ENCODE measurements at places on chromosomes 16 and 17. TPM values are rescaled to one million over a fixed set of nuclear protein-coding genes. Genes with fewer than 3 reads are reported as not detected.

DNA sequence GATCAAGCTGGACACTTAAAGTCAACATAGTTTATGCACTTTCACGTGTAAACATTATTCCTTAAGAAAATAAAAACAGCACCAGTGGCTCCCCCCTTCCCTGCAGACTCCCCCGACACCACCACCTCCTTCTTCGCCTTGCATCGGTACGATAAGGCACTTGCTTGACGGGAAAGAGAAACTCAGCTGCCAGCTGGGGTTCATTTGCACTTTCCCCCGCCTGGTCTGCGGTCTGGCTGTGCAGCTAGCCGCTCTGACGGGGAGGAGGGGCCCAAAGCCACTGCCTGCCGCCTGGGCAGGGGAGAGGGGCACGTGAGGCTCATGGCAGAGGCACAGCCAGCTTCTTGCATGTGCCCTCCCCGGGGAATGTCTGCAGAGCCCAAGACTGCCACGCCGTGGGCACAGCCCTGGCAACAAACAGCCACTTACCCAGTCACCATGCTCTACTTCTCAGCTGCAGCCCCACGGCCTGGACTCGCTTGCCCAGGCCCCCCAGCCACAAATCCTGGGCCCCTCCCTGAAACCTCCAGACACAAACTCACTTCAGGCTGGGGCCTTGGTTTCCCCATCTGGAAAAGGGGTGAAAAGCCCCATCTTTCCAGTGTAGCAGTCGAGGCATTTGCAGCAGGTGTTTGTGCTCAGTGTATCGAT is 16.5 kb upstream of the PRM1 start:
- DNase-seq = no peak

GRCh38 chr17:83145831-83146230 is 66.4 kb downstream of the METRNL start:
- no peak for DNase-seq

DNA sequence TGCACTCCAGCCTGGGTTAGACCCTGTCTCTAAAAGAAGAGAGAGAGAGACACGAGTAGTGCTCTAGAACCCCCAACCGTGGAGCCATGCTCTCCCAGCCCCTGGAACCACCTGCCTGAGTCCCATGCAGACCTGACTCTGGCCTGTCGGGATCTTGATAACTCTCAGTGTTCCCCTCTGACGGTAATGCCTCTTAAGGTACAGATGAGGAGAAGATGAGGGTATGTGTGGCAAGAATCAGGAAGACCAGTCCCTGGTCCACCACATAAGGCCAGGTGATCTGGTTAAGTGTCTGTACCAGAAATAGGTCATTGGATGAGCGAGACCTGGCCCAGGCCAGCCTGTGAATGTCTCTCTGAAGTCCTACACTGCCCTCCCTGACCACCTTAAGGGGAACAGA is 18.4 kb downstream of the OSBPL7 start:
- no peak for DNase-seq

Gene HOXB13
- not detected for total RNA-seq

Gene MMP25
- 0.13 TPM for total RNA-seq

Gene NPIPA2
- 0.60 TPM for total RNA-seq

GRCh38 chr17:72615627-72615991 is 476.9 kb downstream of the SLC39A11 start:
- no peak for DNase-seq

- no peak for DNase-seq
Observed at GRCh38 chr16:79170555-79171246, 429.8 kb downstream of the MAF start.

DNA sequence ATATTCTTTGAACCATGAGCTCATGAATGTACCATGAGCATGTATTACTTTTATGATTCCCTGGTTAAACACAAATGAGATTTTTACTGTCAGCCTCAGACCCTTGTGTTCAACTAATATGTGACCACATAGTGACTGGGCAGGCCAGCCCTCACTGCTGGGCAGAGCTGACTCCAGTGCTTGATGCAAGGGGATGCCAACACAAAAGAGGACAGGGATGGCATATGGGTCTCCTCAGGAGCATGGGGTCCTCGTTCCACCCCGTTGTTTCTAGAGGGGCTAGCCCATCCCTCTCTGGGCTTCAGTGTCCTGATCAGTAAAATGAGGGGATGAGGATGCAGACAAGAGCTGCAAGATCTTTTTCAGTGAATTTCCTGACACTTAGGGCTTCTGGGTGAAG is 19.3 kb downstream of the CFAP20 start:
- no peak for DNase-seq

Gene SMARCD2
- 71.5 TPM for total RNA-seq

DNA sequence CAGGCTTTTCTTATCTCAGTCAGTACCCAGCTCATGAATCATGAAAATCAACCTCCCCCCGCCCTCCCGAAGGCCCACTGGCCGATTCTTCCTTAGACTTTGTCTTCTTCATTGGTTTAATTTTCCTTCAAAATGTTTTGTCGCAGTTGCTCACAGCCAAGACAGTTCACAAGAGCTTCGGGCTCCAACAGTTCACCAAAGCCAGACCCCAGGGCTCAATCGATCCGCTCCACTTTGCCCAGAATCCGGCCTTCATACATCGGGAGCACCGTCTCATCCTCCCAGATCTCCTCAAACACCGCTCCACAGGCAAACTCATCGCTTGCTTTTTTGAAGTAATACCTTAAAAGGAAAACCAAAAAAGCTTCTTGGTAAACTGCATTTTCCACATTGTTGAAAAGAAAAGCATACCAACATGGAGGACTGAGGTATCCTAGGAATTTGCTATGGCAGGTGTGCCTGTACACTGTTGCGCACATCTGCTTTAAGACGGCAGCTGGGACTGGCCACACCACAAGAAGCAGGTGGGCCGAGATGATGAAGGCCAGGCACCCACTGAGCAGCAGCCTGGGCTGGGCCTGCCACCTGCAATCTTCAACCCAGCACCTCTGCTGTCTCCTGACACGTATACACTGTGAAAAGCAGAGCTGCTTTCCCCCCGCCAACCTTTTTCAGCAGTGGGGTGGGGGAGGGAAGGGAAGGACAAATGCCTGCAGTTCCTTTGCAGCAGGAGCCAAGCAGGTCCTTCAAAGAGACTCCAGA is 31.5 kb downstream of the AXIN2 start:
- no peak for DNase-seq

DNA sequence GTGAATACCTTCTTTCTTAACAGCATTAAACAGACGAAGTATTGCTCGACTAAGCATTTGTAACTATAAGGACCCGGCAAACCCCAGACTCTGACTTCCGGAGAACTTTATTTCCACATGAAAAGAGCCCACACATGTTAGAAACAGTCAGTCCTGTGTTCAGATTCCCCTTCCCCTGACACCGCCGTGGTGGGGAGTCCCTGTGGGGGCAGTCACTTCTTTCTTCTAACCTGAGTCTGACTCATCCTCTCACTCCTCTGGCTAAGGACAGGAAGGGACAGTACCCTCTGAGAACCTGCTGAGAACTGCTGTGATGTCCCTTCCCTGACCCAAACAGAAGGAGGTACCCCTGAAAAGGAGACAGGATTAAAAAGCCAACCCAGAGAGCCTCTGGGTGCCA is 165.1 kb downstream of the XYLT1 start:
- DNase-seq = no peak

- DNase-seq = peak; percentile 22
Observed at GRCh38 chr17:57671667-57672632, 73.1 kb downstream of the CCDC182 start.

GRCh38 chr17:43360739-43361505 is 37.9 kb upstream of the ARL4D start:
- DNase-seq = peak; percentile 90

DNA sequence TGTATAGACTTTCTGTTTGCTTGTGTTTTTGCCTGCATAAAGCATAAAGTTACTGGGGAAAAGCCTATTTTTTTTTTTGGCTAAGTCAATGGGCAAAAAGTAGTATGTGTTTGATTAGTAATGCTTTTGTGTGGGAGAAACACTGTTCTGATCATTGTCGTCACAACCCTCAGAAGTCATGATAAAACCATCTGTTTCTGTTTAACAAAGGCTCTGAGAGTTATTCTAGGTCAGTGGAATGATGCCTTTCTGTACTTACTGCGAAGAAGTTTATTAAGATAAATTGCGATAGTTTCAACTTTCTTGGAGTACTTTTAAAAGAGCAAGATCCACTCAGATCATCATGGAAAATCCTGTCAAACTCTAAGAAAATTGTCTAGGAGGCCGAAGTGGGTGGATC is 80.9 kb downstream of the PRKCA start:
- no peak for DNase-seq

Gene SOX9
- total RNA-seq = not detected

DNA sequence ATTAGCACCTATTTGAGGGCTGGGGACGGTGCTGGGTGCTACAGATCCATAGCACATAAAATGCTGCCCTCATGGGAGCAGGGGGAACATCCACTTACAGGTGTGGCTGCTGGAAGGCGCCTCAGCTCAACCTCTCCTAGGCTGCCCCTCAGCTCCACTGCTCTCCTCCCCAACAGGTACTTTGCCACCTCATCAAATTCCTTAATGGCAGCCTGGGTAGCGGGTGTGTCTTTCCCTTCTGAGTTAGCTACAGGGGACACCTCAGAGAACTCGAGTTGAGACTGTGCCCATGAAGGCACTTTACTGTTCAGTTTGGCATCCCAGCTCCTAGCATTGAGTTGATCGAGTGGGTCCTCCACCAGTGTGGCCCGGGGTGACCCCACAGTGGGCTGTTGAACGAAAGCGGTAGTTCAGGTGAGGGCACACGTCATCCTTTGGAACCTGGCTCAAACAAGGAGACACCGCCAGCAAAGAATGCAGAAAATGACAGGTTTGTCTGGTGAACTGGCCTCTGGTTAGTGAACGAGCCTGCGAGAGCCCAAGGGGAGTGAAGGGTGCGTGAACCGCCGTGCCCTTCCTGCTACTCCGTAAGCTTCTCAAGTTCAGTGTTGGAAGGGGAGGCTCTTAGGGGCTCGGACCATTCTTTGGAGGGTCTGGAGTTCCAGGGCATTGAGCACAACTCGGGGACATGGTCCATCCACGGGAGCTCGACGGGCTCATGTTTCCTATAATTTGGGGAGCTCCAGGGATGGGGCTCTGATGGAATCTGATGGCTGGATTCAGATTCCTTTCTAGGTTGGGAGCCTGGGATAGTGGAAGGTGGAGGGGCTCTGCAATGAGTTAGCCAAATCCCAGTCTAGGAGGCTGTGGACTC is 3.5 kb upstream of the CMIP start:
- DNase-seq = no peak

DNA sequence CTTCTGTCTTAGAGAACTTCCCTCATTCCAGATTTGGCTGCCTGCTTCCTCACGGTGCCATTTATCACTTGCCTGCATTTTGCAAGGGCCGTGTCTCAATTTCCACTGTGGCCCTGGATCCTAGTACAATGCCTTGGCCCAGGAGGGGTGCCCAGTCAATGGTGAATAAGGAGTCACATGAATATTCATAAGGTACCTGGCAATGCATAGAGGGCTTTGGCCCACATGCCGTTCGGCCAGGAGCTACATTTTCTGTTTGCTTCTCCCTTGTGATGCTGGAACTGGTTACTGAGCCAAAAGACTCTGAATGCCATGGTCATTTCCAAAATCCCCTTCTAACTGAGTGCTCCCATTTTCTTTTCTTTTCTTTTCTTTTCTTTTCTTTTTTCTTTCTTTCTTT is 4.8 kb upstream of the PIRT start:
- DNase-seq = no peak

DNA sequence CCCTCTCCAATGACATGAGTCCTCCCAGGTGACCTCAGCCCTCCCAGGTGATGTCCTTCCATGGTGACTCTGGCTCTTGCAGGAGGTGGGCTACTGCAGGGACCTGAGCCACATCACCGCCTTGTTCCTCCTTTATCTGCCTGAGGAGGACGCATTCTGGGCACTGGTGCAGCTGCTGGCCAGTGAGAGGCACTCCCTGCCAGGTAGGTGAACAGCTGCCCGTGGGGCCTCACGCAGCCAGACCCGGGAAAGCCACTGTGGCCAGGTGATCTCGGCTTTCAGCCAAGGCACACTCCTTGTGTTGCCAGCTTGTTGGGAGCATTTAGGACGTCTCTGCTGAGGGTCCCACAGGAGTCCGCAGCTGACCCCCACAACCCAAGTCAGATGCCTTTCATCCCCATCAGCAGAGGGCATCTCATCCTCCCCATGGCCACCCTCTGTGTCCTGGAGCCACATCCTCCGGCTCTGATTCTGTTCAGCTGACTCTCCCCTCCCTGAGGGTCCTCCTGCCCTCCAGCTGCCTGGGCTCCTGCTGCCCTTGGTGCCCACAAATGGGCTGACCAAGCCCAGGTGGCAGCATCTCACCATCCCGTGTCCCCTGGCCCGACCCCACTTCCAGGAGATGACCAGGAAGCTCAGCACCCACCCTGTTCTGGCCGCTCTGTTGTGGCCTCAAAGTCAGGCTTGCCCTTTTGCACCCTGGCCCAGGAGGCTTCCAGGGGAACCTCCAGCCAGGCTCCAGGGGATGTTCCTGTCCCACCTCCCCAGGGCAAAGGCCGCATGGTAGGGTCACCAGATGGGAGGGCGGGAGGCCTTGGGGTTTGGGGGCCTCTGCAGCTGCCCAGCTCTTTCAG is 20.1 kb downstream of the USP6 start:
- DNase-seq = no peak

DNA sequence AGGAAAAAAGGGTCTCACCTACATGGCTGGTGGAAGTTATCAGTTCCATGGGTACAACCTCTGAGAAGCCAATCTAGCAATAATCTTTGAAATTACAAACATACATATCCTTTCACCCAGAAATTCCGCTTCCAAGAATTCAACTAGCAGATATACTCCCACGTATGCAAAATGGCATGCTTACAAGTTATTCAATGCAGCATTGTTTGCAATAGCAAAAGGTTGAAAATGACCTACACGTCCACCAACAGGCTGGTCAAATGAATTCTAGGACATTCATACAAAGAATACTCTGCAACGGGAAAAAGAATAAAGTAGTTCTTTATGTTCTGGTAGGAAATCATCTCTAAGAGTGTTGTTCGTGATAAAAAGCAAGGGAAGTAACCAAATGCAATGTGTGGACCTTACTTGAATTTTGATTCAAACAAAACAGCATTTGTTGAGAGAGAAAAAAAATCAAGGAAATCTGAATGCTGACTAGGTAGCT is 63.7 kb upstream of the NLK start:
- DNase-seq = no peak

GRCh38 chr16:46743232-46743719 is 4.9 kb downstream of the MYLK3 start:
- DNase-seq = no peak

Gene CCDC102A
- total RNA-seq = 9.4 TPM

Gene UBALD1
- total RNA-seq = 5.4 TPM

Gene MT1G
- not detected for total RNA-seq

GRCh38 chr17:71553381-71553780 is 567.4 kb upstream of the SOX9 start:
- DNase-seq = no peak
